ENCODE measurements at places on chromosomes 4 and X.

- DNase-seq: no peak
These were observed 177.5 kb downstream of the NAA11 start for GRCh38 chr4:79148369-79148768.

- DNase-seq: no peak
These were observed 39.7 kb downstream of the VEGFC start for GRCh38 chr4:176753049-176753448.

DNA sequence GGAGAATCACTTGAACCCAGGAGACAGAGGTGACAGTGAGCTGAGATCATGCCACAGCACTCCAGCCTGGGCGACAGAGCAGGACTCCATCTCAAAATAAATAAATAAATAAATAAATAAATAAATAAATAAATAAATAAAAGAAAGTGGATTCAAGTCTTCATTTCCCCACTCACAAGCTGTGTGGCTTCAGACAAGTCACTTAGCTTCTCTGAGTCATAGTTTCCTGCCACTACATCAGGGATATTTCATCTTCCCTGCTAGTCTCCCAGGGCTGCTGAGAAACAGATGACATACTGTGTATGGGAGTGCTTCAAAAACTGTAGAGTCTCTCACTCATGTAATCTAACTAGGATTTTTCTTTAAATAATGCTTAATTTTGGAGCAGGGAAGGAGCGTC is 37.2 kb downstream of the TBC1D9 start:
- no peak for DNase-seq

- DNase-seq: no peak
These were observed 5.5 kb downstream of the GSTCD start for GRCh38 chr4:105714071-105714521.

- no peak for DNase-seq
These were observed 147.2 kb downstream of the RPA4 start for GRCh38 chrX:97030947-97031346.

- DNase-seq: no peak
These were observed 103.3 kb upstream of the FAM9C start for GRCh38 chrX:13147733-13148132.

- DNase-seq: no peak
These were observed 43.6 kb downstream of the GUCY1B1 start for GRCh38 chr4:155802190-155802959.

- no peak for DNase-seq
These were observed 119.2 kb upstream of the GRID2 start for GRCh38 chr4:92184566-92184965.

DNA sequence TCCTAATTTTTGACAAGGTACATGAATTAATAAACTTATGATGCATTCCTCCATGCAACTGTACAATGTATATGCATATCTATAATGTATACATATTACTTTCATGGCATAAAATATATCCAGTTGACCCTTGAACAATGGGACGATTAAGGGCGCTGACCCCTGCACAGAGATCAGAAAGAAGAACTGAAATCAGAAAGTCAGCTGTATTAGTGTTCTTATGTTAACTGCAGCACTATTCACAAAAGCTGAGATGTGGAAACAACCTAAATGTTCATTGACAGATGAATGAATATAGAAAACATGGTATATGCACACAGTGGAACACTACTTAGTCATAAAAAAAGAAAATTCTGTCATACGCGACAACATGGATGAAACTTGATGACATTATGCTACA is 457.1 kb downstream of the GBA3 start:
- DNase-seq: no peak

- DNase-seq: no peak
These were observed 36.5 kb upstream of the GLRA3 start for GRCh38 chr4:174865418-174865985.

DNA sequence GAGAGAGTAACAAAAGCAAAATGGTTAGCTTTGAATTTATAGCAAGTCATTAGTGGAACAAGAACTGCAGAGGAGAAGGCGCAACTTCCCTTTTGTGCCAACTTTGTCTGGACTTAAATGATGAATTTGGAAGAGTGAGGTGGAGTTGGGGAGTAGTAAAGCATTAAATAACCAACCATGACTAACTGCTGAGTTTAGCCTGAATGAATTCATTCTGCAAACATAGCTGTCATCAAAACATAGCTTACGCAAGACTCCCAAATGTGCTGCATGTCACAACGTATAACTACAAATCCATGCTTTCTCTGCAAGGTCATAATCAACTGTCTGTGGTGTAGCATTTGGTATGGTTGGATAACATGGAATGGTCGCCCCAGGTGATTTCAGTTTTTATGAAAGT is 75.9 kb upstream of the RPL34 start:
- DNase-seq: no peak

DNA sequence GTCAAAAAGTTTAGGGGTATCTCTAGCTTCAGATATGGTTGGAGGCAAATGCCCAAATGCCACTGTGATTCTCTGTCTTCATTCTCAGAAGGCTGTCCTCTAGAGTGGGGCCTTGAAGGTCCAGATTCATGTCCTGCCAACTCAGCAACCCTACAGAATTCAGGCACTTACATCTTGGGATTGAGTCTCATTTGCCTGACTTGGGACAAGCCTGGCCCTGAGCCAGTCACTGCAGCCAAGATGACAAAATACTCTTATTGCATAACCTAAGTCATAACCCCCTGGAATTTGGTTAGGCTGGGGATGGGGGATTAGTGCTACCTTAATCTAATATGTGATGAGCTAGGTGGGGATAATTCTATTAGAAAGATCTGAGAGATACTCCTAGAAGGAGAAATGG is 100.5 kb downstream of the AREG start:
- DNase-seq: no peak

GRCh38 chr4:74096265-74096980 is 2.6 kb downstream of the CXCL2 start:
- DNase-seq: no peak

DNA sequence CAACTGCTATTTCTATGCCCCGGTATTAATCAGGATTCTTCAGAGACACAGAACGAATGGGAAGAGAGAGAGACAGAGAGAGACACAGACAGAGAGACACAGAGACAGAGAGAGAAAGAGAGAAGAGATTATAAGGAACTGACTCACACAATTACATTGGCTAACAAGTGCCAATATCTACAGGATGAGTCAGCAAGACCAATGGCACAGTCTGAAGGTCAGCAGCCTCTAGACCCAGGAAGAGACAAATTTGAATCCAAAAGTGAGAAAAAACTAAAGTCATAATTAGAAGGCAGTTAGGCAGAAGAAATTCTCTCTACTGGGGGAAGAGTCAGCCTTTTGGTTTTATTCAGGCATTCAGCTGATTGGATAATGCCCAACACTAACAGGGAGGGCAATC is 187.3 kb downstream of the MAB21L2 start:
- no peak for DNase-seq

GRCh38 chrX:10089378-10089795 is 67.4 kb upstream of the CLCN4 start:
- DNase-seq: no peak

- DNase-seq: no peak
These were observed 18.8 kb upstream of the TMEM131L start for GRCh38 chr4:153447175-153447905.

GRCh38 chr4:11438647-11439046 is 10.0 kb upstream of the HS3ST1 start:
- no peak for DNase-seq

DNA sequence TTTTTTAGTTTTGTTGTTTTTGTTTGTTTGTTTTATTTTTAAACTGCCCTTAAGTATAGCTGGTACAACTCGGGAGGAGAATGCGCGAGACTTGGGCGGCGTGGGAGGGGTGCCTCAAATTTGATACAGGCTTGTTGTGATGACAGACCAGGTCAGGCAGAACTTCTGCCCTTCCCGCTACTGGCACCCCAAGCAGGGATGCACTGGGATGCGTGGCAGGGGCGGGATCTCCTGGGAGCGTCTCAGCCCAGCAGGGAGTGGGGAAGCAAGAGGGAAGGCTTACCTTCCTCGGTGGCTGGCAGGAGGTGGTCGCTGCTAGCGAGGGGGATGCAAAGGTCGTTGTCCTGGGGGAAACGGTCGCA is 851 bp downstream of the SFRP2 start:
- DNase-seq: no peak

DNA sequence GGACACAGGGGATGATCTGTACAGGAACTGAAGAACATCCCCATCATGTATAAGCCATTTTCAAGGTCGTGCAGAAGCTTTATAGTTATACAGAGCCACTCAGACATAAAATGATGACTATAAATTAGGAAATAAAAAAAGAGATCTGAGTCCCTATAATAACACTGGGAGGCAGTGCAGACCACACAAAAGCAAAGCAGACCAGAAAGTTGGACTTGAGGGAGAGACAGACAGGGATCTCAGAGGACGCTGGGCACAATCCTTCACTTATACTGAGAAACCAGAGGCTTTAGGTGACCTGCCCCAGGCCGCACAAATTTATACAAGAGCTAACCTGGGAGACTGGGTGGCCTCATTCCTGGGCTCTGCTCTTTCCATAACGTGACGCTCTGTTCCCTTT is 70.5 kb downstream of the HADH start:
- DNase-seq: no peak

GRCh38 chr4:13543032-13543838 is 1.1 kb downstream of the NKX3-2 start:
- DNase-seq: no peak

- DNase-seq: no peak
These were observed 281.3 kb upstream of the FTHL17 start for GRCh38 chrX:31353095-31353494.

DNA sequence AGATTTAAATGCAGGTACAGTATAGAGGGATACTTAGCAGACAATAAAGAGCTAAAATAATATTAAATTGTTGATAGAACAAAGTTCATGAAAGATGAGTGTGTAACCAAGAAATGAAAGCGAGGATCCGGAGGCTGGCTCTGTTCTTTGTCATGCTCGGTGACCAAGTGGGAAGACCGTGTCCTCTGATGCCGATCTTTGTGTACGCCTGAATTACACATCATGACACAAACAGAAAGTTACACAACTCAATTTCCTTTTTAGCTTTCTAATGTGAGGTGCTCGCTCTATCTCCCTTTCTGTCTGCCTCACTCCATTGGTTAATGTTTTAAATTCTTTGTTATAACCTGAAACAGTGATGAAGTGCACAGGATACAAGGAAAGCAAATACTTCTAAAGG is 114.8 kb upstream of the NEIL3 start:
- no peak for DNase-seq

GRCh38 chr4:185911556-185912064 is 99.6 kb upstream of the SORBS2 start:
- no peak for DNase-seq

GRCh38 chr4:3818371-3818770 is 52.2 kb downstream of the ADRA2C start:
- DNase-seq: no peak

DNA sequence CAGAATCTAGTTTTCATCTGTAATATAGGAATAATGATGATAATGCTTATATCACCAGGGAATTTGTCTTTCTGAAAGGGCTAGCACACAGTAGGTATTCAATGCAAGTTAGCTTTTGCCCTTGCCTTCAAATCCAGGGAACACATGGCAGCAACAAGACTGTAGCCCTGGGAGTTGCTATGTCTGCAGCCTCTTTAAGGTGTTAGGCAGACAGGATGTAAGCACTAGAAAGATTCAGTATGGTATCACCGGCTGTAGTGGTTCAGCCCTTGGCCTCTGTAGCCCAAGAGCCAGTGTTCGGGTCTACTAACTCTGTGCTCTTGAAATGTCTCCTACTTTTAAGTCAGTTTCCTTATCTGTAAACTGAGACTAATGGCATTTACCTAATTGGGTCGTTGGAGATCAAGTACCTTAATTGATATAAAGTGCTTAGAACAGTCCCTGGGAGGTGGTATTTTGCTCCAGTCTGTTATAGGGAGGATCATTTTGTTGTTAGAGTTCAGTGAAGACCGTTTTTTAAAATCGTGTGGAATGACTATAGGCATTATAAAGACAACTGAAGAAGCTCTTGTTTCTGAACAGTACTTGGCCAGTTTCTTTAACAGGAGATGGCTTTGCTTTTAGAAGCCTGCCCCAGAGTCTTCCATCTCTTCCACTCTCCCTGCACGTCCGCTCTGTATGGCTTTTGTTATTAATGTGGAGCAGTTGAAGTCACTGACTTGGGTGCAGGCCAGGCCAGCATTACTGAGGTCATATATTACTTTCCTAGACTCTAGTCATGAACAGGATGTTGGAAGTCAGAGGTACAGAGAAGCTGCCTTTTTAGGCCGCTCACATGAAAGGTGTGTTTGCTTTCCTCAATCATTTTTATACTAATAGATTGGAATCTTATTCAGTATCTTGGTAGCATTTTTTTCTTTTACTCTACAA is 44.8 kb downstream of the GAB1 start:
- no peak for DNase-seq

DNA sequence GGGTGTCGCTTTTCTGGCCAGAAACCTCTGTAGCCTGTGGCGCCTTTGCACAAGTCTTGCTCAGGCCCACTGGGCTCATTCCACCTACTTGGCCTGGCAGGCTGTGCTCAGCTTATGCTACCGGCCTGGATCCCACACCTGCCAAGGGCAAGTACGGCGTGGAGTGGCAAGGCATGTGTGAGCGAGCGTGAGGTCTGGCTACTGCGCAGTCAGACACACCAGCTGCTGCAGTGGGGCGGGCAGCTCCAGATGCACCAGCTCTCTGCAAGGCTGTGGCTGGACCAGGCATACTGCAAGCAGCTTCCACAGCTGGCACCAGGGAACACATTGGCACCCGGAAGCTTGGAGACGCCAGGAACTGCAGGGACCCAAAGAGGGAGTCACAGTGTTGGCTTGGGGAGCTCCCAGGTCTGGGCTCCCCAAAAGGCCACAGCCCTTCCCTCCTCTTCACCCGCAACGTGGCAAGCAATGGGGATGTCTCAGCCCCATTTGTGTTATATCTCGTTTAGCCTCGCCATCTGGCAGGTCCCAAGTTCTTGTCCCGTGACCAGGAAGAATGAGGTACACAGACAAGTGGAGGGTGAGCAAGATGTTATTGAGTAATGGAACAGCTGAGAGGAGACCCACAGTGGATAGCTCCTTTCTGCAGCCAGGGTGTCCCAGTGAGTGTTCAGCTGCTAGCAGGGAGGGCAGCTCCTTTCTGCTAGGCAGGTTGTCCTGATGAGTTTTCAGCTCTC is 3.8 kb upstream of the FBXW7 start:
- DNase-seq: no peak
